ENCODE measurements at places on chromosomes 7 and 10. TPM values are rescaled to one million over a fixed set of nuclear protein-coding genes. Genes with fewer than 3 reads are reported as not detected.

SYT15 gene
- total RNA-seq, result 3.2 TPM

GRCh38 chr10:50874723-50875122 lies 10.7 kb downstream of the A1CF start:
- no peak for DNase-seq

DNA sequence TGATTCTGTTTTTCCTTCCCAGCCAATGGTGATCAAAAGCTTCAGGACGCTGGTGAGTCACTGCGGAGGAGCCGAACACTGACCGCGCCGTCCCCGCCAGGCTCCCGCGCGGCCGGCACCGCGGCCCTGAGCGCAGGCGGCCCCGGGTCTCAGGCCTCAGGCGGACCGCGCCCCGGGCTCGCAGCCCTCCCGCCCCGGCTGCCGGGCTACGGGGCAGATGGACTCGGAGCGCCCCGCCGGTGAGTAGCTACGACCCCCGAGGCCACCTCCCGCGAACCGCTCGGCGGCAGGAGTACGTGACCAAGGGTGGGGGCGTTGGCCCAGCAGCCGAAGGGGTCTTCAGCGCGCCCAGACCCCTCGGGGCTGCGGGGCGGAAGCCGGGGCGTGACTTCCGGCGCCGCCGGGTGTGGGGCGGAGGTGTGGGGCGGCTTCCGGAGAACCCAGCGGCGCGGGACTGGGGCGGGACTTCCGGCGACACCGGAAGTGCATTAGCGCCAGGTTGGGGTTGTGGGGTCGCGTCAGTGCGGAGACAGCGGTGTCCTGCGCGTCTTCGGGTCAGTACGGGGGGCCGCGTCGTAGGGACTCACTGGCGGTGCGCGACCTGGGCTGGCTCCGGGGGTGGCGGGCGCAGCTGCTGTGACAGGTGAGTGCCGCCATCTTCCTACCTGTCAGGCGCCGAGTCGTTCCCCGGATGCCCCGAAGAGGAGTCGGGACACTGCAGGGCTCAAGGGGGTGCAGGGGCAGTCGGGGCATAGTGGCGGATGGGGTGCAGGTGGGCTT lies at the start of gene WDR37:
Gene WDR37 (plus strand): TSS at position 60 of the 780 bp plus-strand sequence. CDS start 15,771 bp downstream, outside the sequence.
- peak; percentile 91 for DNase-seq

DNA sequence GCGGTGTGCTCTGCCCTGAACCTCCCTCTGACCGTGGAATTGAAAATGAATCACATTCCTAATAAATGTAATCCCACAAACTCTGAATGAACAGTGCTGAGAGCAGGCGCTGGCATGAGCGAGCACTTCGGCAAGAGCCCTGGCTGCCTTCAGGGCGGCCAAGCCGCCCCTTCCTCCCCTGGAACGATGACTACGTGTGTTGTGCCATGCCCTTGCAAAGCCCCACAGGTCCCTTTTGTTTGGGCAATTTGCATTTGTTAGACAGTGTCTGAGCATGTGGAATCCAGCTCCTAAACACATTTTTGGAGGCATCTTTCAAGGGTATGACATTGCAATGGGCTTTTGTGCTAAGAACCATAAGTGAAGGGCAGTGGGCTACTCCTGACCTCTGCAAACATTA lies 95.6 kb upstream of the MKI67 start:
- no peak for DNase-seq

- DNase-seq, result no peak
Measured at GRCh38 chr10:12214763-12215218, 18.8 kb downstream of the CDC123 start.

HPSE2 gene
- 0.11 TPM for total RNA-seq

DNA sequence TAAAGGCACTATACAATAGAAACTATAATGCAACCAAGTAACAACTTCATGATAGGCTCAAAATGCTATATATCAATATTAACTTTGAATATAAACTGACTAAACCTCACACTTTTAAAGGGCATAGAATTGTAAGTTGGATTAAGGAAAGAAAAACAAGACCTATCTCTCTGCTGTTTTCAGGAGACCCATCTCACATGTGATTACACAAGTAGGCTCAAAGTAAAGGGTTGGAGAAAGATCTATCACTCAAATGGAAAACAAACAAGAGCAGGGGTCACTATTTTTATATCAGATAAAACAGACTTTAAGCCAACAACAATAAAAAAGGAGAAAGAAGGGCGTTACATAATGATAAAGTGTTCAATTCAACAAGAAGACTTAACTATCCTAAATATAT lies 155.5 kb downstream of the CDK14 start:
- DNase-seq, result no peak

DNA sequence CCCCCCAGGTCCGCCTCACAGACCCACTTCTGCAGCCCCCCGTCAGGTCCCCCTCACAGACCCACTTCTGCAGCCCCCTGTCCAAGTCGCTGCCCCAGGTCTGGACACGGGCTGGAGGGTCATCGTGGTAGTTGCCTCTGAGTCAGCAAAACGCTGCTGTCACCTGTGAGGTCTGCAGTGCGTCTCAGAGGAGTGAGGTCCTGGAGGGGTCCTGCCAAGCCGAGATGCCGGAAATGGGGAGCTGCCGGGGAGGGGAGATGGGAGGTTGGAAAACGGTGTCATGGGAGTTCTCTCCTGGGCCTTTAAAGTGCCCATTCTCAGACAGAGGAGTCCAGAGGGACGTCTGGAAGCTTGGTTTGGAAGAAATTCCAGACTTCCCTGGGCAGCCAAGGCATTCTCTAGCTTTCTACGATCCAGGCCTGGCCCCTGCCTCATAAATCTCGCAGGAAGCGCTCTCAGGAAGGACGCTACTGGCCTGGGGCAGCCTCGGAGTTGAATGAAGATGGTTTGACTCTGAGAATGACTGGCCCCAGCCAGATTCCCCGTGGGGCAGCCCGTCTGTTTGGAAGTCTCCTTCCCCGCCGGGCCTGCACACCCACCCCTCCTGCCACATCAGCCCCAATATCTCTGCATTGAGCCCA lies 38.7 kb downstream of the CALML3 start:
- DNase-seq, result peak; percentile 8

PRR15 gene
- 5.9 TPM for total RNA-seq

DNA sequence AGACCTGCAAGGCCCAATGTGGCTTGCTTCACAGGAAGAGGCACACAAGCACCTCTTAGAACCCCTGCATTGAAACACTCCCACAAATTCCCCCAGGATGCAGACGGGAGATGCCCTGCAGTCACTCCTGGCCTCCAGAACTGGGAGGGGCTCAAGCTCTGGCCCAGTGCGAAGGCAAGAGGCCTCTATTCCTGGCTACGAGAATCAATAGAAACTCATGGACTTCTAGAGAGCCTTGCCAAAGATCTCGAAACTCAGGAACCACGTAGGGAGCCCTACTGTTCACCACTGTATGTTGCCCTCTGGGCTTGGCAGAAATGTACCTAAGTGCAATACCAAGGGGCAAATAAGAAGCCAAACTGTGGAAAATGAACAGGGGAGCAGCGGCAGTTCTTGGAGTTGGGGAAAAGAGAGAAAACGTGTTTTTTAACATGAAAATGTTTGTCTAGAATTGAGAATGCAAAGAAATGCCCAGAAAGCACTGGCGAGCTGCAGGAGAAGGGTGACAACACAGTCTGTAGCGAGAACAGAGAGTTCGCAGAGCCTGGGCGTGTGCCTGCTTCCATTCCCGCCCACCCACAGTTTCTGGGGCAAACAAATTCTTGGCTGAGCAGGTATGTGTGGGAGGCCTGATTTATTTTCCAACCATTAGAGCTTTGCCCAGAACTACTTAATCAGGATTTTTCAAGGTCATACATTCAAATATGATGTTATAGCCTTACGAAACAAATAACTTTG lies 260.5 kb upstream of the KLF14 start:
- peak; percentile 73 for DNase-seq

BBS9 gene
- total RNA-seq, result 28.7 TPM

- no peak for DNase-seq
Measured at GRCh38 chr7:76327610-76328009, 25.1 kb downstream of the HSPB1 start.
